ENCODE measurements at places on chromosomes 1 and 21. TPM values are rescaled to one million over a fixed set of nuclear protein-coding genes. Genes with fewer than 3 reads are reported as not detected.
A peak's percentile ranks its signal among the peaks of the same experiment; 100 is the strongest.

GRCh38 chr1:11429226-11429625 lies 49.7 kb upstream of the DISP3 start:
- no peaks in the 10 kb centered on the region for H3K4me1 ChIP-seq
- DNase-seq, result no peak
- no peak overlapping the region for H3K27ac ChIP-seq
- no peaks in the 10 kb centered on the region for H3K36me3 ChIP-seq

GRCh38 chr1:100411019-100411418 lies 58.7 kb downstream of the CDC14A start:
- DNase-seq, result no peak
- H3K4me3 ChIP-seq, result no peak overlapping the region
- peaks cover 41% of the 10 kb centered on the region for H3K36me3 ChIP-seq

GRCh38 chr1:41780322-41780721 lies 138.4 kb downstream of the HIVEP3 start:
- no peak for DNase-seq
- H3K27me3 ChIP-seq, result no peaks in the 10 kb centered on the region
- H3K4me1 ChIP-seq, result peaks cover 21% of the 10 kb centered on the region

The OR2T4 gene
- not detected for total RNA-seq

The LTN1 gene
- total RNA-seq, result 25.6 TPM

GRCh38 chr1:183953031-183953430 lies 84.5 kb downstream of the COLGALT2 start:
- no peak overlapping the region for H3K27ac ChIP-seq
- H3K4me1 ChIP-seq, result peaks cover 14% of the 10 kb centered on the region
- peaks cover 3% of the 10 kb centered on the region for H3K27me3 ChIP-seq
- DNase-seq, result no peak
- no peak overlapping the region for H3K4me3 ChIP-seq

GRCh38 chr1:238221738-238222137 lies 331.0 kb upstream of the ZP4 start:
- H3K4me1 ChIP-seq, result no peaks in the 10 kb centered on the region
- H3K27me3 ChIP-seq, result no peaks in the 10 kb centered on the region
- H3K27ac ChIP-seq, result no peak overlapping the region
- no peak overlapping the region for H3K4me3 ChIP-seq

GRCh38 chr1:206709322-206709721 lies 24.6 kb downstream of the MAPKAPK2 start:
- no peak for DNase-seq
- H3K27me3 ChIP-seq, result no peaks in the 10 kb centered on the region
- peaks cover 15% of the 10 kb centered on the region for H3K36me3 ChIP-seq
- H3K4me3 ChIP-seq, result no peak overlapping the region

The HAPLN2 gene
- not detected for total RNA-seq

DNA sequence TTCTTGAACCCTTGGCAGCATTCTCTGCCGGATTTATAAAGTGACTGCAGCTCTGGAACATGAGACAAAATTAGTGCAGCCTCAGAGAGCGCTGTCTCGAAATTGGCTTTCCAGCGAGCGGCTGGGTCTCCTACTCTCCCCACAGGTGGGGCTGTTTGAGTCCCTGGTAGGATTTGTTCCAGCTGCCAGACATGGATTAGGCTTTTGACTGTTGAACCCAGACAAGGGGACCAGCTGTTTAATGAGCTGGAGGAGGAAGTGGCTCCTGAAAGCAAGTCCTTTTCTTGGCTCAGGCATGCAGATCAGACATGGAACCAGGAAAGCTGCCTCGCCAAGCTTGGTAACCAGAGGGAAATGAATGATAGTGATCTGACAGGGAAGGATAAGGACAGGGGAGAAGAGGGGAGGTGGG lies 69.6 kb downstream of the UBIAD1 start:
- H3K4me1 ChIP-seq, result no peaks in the 10 kb centered on the region
- H3K4me3 ChIP-seq, result no peak overlapping the region
- no peak overlapping the region for H3K27ac ChIP-seq
- H3K27me3 ChIP-seq, result peaks cover 36% of the 10 kb centered on the region

- DNase-seq, result no peak
- H3K27ac ChIP-seq, result no peak overlapping the region
- peaks cover 13% of the 10 kb centered on the region for H3K27me3 ChIP-seq
- H3K4me1 ChIP-seq, result no peaks in the 10 kb centered on the region
- no peak overlapping the region for H3K4me3 ChIP-seq
- no peaks in the 10 kb centered on the region for H3K36me3 ChIP-seq
Measured at GRCh38 chr1:182192215-182192614, 130.7 kb upstream of the ZNF648 start.

DNA sequence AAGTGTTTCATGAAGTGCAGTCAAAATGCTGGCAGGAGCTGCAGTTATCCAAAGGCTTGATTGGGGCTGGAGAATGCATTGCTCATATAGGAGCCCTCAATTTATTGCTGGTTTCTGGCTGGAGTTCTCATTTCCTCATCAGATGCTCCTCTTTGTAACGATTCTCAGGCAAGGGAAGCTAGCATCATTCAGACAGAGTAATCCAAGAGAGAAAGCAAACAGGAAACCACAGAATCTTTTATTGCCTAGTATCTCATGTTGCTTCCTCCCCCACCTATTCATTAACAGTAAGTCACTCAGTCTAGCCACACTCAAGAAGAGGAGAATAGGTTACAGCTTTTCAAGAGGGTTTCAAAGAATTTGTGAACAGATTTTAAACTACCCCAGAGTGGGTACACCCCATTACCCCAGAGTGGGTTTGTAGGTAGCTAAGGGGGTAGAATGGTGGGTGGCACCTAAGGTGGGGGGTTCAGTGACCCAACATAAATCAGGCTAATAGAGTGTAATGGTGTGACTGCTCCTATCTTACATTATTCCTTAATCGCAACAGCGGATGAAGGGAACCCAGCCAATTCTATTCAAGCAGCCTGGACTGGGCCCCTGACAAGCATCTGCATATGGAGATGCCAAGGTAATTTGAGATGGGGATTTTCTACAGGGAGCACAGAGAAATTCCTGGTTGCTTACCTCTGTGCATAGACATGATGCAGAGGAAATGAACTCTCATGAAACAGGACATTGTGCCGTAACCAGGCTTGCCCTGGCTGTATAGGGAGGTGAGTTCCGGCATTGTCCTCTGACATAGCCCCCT lies 67.1 kb downstream of the KCNJ15 start:
- H3K27ac ChIP-seq, result no peak overlapping the region
- H3K4me3 ChIP-seq, result no peak overlapping the region
- no peak for DNase-seq
- no peaks in the 10 kb centered on the region for H3K27me3 ChIP-seq
- no peaks in the 10 kb centered on the region for H3K36me3 ChIP-seq
- H3K4me1 ChIP-seq, result peaks cover 21% of the 10 kb centered on the region

GRCh38 chr1:1894354-1895059 lies 3.6 kb upstream of the GNB1 start:
- H3K4me3 ChIP-seq, result peak overlapping the region; percentile 26
- H3K36me3 ChIP-seq, result peaks cover 2% of the 10 kb centered on the region
- peaks cover 9% of the 10 kb centered on the region for H3K27me3 ChIP-seq
- H3K27ac ChIP-seq, result peak overlapping the region; percentile 72
- H3K4me1 ChIP-seq, result peaks cover 21% of the 10 kb centered on the region
- DNase-seq, result no peak

GRCh38 chr1:165328136-165328535 lies 28.4 kb downstream of the LMX1A start:
- no peaks in the 10 kb centered on the region for H3K4me1 ChIP-seq
- H3K4me3 ChIP-seq, result no peak overlapping the region
- no peaks in the 10 kb centered on the region for H3K36me3 ChIP-seq
- DNase-seq, result no peak

The GNG12 gene
- 0.12 TPM for total RNA-seq

DNA sequence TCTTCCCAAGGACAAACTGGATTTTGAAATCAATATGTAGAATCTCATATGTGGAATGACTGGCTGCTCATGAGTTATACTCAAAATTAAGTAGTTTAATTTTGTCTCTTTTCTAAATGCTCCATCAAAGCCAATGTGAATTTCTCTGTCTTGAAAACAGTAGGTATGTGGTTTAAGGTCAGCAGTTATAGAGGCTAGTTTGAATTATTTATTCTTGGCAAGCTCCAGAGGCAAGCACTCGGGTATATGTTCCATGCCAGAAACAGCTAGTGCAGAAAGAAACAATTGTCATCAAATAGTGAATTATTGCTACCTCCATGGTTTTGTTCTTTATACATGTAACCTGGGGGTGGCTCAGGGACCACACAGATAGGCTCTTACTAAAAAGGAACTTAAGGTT lies 63.5 kb downstream of the LRIG2 start:
- H3K27me3 ChIP-seq, result no peaks in the 10 kb centered on the region
- peaks cover 2% of the 10 kb centered on the region for H3K36me3 ChIP-seq
- H3K4me1 ChIP-seq, result peaks cover 10% of the 10 kb centered on the region
- DNase-seq, result no peak

Measured in activated T-helper 1 cell treated with anti-CD3 and anti-CD28 coated beads, Interleukin-12 subunit alpha, Interleukin-12 subunit beta, Interleukin-2, Interleukin-4 antibody, amounts not matched to agents 30 ng/mL and 10 ng/mL and 1 ng/mL, durations not matched to agents 14 hours and 24 hours and 36 hours (primary cell).